HuH-7 (cell line): ENCODE measurements at places on chromosomes 5 and 9.

DNA sequence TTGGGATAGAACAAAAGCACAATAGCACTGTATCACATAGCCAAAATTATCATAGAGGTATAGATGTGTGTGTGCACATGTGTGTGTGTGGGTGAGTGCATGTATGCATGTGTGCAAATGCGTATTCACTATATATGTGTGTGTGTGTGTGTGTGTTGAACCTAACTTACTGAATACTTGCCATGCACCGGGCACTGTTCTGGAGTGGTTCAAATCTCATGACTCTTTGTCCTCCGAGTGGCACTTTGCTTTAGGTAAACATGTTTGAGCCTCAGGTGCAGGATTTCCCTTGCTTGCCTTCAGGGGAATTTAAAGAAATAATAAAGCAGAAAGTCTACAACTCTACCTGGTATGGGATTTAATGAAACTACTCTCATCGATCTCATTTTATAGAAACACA lies 183.5 kb upstream of the GDNF start:
- DNase-seq = no peak

DNA sequence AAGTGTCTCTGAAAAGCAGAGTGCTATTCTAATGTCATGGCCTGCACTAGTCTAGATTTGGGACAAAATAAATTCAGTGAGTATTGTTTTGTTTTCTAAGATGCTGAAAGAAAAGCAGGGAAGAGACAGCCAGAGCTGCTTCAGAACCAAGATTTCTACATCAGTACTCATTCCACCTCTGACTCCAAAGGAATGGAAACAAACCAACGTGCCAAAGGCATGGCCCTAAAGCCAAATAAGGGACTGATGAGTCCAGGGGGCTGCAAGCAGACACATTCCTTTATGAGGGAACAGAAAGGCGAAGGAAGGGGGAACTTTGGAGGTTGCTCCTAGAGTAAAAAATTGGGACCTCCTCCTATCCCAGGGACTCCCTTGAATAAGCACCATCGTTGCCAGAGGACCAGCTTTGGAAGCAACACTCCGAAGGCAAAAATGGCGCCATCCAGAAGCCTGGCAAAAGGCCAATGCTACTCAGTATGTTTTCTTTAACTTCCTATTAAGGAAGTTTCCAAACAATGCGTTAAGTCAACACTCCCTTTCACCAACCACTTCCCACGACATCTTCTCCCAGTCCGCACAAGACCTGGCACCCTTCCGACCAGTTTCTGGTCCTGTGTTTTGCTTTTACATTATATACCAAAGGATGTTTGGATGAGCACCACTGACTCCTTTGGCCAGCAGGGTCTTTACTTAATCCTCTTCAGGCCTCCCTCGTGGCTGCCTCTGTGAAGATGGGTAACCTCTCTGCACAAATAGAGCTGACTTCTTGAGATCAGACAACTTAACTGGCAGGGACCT lies 31.6 kb downstream of the ADAM19 start:
- no peak for DNase-seq

- DNase-seq = no peak
These were observed 53.5 kb downstream of the RGS3 start for GRCh38 chr9:113516840-113517577.

GRCh38 chr5:135234666-135235401 lies 164.2 kb downstream of the MACROH2A1 start:
- no peak for DNase-seq

- no peak for DNase-seq
These were observed 155.6 kb downstream of the TRIM32 start for GRCh38 chr9:116842658-116843057.

GRCh38 chr9:107982001-107982400 lies 492.4 kb upstream of the KLF4 start:
- no peak for DNase-seq

- no peak for DNase-seq
These were observed 239.0 kb upstream of the ST8SIA4 start for GRCh38 chr5:101142102-101142501.

- no peak for DNase-seq
These were observed 176.7 kb upstream of the HMHB1 start for GRCh38 chr5:143635146-143635752.

- DNase-seq = no peak
These were observed 164.8 kb downstream of the MACROH2A1 start for GRCh38 chr5:135234242-135234641.

GRCh38 chr5:93417490-93417889 lies 163.5 kb downstream of the NR2F1-AS1 start:
- no peak for DNase-seq

- DNase-seq = no peak
These were observed 8.6 kb upstream of the SLC12A2 start for GRCh38 chr5:128074953-128075352.

GRCh38 chr5:77397686-77398292 lies 94.3 kb downstream of the WDR41 start:
- DNase-seq = peak; percentile 29

- no peak for DNase-seq
These were observed 136.3 kb downstream of the ACTBL2 start for GRCh38 chr5:57346328-57346727.

DNA sequence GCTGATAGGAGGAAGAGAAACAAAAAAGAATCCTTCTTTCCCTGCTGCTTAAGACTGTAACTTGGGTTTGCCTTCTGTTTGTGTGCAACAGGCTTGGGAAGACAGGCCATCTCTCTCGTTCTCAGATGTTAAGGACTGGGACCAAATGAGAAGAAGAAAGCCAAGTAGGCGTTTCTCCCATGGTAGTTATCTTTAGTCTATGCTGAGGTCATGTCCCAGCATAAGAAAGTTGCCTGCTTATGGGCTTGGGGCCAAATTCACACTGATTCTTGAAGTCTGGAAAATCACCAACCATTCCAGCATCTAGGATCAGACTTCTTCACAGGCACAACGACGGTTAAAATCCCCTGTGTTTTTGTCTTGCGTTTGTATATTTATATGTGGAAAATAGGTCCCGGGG lies 44.2 kb upstream of the PALM2AKAP2 start:
- DNase-seq = no peak

DNA sequence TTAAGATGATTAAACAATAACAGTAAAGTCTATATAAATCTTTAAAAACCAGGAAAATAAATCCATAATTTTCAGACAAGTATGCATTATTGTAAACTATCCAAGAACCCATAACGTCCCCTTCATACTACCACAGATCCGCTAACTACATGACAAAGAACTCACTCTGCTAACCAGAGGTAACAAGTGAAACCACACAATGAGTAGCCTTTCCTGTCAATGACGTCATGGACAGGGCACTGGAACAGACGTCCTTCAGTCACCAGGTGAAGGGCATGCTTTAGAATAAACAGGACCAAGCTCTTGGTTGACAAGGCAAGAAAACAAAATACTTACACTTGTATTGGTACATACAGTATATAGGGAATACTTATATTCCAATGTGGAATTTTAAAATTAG lies 45.2 kb downstream of the RNF130 start:
- no peak for DNase-seq

DNA sequence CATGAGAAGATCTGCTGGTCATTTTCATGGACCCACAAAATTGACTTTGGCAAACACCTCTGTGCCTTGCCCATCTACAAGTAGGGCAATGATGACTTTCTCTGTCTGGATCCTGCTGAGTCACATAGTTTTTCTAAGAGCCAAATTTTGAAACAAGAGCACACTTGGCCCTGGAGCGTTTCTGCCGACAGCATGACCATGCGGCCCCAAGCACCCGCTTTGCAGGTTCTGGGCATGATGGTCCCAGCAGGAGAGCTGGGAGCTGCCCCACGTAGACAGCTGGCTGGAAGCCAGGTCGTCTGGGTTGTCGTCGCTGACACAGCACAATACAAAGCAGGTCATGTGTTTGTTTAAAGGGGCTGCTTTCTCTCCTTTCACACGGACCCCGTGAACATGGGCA lies 159.8 kb downstream of the SYK start:
- DNase-seq = no peak

DNA sequence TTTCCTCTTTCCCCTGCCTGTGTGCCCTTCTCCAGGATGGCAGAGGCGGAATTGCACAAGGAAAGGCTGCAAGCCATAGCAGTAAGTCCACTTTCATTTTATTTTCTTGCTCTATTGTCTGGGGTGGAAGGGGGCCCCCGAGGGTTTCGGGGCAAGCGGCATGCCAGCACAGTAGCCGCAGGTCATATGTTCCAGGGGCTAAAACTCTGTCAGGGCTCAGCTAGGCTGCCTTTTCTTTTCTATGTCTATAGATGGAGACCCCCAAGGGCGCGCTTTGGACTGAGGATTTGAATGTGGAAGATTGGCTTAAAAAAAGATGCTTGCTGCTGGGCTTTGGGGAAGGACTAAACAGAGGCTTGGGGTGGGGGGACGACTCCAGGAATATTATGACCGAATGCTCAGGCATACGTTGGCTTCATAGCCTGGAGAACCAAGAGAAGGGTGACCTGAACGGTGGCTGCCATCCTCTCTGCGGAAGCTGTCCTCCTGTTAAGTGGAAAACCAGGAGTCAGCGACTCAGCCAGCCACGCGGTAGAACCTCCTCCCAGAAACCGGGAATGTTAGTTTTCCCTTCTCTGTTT lies 545 bp downstream of the PALM2AKAP2 start:
- no peak for DNase-seq

DNA sequence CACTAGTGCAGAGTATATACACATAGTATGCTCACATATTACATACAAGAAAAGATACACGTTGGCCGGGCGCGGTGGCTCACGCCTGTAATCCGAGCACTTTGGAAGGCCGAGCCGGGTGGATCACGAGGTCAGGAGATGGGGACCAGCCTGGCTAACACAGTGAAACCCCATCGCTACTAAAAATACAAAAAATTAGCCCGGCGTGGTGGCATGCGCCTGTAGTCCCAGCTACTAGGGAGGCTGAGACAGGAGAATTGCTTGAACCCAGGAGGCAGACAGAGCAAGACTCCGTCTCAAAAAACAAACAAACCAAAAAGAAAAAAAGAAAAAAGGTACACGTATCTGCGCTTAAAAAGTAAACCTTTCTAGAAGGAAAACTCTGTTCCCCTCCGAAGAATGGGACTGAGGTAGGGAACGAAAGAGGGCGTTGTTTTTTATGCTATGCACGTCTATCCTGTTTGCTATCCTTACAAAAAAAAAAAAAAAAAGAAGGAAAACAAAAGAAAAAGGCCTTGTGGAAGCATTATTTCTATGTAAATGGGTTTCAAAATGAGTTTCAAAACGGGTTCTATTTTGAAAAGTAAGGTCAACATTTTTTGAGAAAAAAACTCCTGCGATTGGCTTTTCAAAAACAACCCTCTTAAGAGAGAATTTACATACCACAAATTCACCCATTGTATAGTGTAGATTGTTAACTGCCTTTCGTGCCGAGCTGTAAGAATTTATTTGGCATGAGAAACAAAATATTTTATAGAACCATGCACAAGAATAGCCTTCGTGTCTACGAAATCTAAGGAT lies 1.2 kb downstream of the AK3 start:
- no peak for DNase-seq
